GOT3 (cell line): ENCODE measurements at places on chromosomes 5 and 9.
A peak's percentile ranks its signal among the peaks of the same experiment; 100 is the strongest.

GRCh38 chr5:109653561-109654239 is 36.0 kb upstream of the MAN2A1 start:
- no peak for DNase-seq

GRCh38 chr9:88287972-88288371 is 100.3 kb upstream of the SPIN1 start:
- no peak for DNase-seq

DNA sequence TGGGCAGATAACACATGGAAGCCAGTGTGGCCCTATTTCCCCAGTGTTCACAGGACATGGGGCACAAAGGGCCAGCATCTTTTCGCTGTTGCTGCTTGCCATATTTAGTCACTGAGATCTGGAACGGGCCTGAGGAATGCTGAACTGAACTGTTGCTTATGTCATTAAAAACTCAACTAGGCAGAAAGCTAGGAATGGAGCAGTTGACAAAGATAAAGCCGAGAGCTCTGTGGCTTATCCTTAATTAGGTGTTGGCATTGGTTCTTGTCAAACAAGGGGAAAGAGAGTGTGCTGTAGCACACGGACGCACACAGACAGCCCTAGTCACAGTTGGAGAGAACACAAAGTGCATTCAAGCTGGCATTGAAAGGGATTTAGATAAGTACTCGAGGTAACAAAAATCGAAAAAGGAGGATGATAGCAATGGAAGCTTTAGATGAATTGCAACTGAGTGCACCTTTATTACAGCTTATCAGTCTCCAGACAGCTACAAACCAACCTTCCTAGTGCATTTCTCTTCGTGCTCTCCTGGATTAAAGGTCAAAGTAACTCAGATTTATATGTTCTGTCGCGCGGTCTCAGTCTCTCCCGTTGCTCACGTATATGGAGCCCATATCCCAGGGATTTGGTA is 450.2 kb upstream of the ZNF608 start:
- no peak for DNase-seq

GRCh38 chr9:86460216-86461002 is 106.2 kb upstream of the TUT7 start:
- no peak for DNase-seq

DNA sequence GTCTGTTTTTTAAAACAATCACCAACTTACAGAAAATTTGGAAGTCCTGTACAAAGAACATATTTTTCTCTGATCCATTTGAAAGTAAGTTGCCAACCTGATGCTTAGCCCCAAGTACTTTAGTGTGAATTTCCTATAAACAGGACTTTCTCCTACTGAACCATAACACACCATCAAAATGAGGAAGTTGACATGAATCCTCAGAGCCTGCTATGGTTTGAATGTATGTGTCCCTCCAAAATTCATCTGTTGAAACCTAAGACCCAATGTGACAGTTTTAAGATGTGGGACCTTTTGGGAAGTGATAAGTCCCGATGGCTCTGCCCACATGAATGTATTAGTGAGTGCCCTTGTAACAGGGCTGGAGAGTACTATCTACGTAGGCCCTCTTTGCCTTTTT is 6.4 kb upstream of the ACOT12 start:
- DNase-seq = no peak

DNA sequence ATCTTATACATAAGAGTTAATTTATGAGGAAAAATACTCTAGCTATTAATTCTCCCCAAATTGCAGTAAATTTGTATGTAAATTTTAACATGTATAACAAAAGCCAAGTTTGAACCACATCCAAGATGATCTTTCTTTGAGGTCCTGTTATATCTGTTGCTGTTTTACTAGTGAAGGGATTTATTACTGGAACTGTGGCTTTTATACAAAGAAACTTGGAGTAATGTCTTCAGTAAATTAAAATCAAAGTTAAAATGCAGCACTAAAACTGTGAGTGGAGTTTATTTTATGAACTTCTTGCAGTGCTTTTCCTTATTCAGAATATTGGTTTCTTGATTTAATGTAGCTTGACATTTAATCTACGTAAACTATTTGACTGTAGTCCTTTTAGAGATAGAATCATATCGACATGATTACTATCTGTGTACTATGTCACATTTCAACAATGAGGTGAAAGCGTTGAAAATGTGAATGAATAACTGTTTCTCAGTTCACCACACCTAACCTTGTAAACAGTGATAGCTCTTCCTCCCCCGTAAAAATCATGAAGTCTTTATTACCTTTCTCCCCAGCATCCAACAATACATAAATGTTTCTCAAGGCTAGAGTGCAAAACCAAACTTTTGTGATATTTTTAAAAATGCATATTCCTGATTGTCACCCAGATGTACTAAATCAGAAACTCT is 53.2 kb upstream of the ISOC1 start:
- DNase-seq = no peak

DNA sequence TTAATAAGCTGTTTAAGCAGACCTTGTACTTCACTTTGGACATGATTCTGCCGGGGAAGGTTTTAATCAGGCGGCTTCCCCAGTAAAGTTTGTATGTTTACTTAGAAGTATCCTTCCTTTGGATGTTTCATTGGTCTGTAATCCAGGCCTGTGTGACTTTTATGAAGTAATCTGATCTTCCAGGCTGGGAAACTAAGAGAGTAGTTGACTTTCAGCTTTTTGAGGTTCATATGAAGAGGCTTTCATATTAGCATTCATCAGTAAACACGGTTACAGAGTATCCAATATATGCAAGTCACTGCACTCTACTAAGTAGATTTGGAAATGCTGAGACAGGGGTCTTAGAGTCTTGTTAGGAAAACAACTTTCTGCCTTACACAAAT is 1.1 kb downstream of the DNAJC21 start:
- DNase-seq = no peak

- no peak for DNase-seq
Measured at GRCh38 chr5:139670369-139671095, 22.4 kb downstream of the CXXC5 start.

DNA sequence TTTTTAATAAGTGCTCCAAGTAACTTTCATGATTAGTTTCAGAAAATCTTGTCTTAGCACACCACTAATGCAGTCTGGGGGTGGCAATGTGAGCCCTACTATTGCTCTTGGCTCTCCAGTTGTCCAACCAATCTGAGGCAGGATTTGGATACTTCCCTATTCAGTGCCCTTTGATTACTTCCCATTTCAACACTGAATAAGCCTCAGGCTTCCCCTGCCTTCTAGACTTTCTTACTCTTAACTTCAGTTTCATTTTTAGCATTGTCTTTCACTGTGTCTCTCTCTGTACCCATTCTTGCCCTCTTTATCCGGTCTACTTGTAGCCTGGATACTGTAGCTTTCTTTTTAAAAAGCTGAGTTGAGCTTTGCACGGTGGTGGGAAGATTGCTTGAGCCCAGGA is 186.1 kb downstream of the C9orf152 start:
- DNase-seq = no peak

GRCh38 chr5:108531367-108532128 is 149.7 kb upstream of the FBXL17 start:
- no peak for DNase-seq

- DNase-seq = no peak
Measured at GRCh38 chr9:110404473-110404872, 66.8 kb upstream of the TXNDC8 start.

GRCh38 chr5:124986667-124987066 is 240.2 kb upstream of the ZNF608 start:
- DNase-seq = no peak

DNA sequence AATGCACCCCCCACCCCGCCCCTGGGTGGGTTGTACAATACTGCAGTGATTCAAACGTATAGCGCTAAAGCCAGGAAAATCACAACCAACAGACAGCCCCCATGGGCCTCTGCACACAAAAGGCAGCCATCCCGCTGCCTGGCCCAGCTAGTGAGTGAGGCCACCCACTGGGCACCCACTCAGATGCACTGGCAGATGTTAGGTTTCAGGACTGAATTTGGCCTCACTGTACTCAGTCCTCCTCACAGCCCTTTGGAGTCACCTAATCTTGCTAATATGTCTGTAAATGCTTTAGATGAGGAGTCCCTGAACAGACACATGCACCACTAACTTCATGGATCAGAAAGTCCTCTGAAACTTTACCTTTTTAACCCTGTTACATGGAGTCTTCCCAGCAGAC is 87.7 kb downstream of the FSTL4 start:
- DNase-seq = no peak

- no peak for DNase-seq
Measured at GRCh38 chr9:87336914-87337333, 160.7 kb upstream of the DAPK1 start.

- DNase-seq = no peak
Measured at GRCh38 chr5:80315244-80315643, 4.6 kb upstream of the SPZ1 start.

GRCh38 chr5:156715287-156715686 is 134.8 kb upstream of the PPP1R2B start:
- DNase-seq = no peak

- DNase-seq = no peak
Measured at GRCh38 chr5:3222924-3223323, 372.7 kb upstream of the IRX1 start.

GRCh38 chr9:97109194-97109811 is 70.4 kb upstream of the CTSV start:
- no peak for DNase-seq

- no peak for DNase-seq
Measured at GRCh38 chr9:18834740-18835361, 198.2 kb downstream of the SAXO1 start.

DNA sequence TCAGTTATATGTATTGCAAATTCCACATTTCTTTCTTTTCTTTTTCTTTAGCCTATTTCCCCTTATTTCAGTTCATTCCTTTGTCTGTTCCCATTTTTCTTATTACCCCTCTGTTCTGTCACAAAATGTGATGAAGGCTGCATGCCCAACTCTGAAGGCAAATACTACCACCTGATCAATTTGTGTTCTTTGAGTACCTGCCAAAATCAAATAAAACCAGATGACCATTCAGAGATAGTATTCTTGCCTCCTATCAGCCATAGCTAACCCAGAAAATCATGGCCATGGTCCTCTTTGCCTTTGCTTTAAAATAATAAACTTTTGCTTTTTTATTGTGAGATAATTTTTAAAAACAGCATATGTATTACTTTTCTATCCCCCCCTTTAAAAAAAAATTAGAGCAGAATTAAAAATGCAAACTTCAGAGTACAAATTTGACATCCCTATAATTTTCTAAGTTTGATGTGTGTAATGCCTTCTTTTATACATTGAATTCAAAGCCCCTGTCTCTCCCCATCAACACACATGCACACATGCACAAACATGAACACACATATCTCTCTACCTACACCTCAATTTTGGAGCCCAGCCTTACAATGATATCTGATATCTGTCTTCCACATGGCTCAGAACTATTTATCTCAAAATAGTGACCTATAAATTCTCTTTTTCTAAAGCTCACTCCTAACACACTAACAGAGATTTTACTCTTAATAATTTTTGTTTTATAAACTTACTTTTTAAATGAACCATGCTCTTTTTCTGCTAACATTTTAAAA is 3.5 kb downstream of the RFESD start:
- DNase-seq = no peak

GRCh38 chr5:41835645-41836044 is 34.6 kb downstream of the OXCT1 start:
- peak; percentile 2 for DNase-seq

DNA sequence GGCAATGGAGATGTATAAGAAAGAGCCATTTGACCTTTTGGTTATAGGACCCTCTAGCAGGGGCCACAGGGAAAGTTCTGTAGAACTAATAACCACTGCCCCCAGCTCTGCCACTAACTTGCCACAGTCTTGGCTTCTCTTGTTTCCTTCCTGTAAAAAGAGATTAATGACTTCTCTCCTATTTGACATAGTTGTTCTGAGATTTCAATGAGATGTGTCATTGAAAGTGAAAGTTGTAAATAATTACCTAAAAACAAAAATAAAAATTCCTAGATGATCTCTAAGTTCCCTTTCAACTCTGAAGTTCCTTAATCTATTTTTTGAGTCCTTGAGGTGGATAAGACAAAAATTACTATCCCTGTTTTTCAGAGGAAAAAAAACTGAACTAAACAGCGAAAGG is 1.4 kb upstream of the KIF12 start:
- no peak for DNase-seq

DNA sequence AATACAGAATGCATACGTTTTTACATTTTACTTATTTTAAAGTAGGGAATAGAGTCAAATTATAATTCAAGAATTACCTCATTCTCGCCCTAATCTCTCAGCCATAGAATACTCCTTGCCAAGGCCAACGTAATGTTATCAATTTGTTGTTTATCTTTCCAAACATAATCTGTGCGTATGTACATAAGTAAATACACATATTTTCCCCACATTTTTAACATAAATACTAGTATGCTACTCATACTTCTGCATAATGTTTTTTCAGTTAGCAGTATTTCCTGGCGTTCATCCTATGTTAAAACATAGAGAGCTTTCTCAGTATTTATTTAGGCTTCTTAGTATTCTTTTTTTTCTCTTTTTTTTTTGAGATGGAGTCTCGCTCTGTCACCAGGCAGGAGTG is 28.8 kb downstream of the RBM27 start:
- no peak for DNase-seq

GRCh38 chr5:14008819-14009311 is 64.4 kb upstream of the DNAH5 start:
- DNase-seq = no peak

GRCh38 chr5:180347702-180348101 is 5.4 kb downstream of the GFPT2 start:
- DNase-seq = no peak

GRCh38 chr5:34914671-34915138 is 599 bp downstream of the RAD1 start:
- DNase-seq = no peak

DNA sequence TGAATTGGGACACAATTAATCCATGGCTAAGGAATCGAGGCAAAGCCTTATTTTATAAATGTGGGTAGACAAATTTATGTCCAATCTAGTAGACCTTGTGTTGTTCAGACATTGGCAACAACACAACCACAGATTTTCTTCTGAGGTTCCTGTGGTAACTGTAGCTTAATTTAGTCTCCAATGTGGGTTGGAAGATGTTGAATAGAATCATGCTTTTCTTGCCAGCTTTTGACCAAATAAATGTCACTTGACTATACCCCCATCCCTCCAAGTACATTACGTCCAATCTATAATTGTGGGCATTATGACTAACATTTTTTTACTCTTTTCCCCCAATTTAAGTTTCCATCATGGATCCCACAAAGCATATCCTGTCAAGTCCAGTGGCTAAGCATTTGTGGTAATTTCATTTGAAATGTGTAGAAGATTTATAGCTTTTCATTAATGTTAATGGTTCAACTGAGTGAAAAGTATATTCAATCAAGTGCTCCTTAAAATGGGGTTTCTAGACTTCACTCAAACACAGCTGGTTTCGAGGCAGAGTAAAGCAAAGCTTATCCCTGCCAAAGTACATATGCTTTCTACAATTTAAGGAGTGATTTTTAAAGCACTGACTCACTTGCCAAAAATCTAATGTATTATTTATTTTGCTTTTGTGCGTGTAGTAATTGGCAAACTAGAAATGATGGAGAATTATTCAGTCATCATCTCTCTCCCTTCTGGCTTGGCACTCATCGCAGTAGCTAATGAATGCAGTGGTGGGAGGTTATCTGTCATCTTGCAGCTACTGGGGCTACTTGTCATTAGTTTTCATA is 141.8 kb downstream of the FAM174A start:
- DNase-seq = no peak

- no peak for DNase-seq
Measured at GRCh38 chr5:67319935-67320725, 123.5 kb upstream of the CD180 start.

GRCh38 chr9:72352911-72353388 is 12.1 kb downstream of the ZFAND5 start:
- DNase-seq = no peak
